ENCODE measurements at places on chromosomes 1 and 21. TPM values are rescaled to one million over a fixed set of nuclear protein-coding genes. Genes with fewer than 3 reads are reported as not detected.
A peak's percentile ranks its signal among the peaks of the same experiment; 100 is the strongest.

- no peak for DNase-seq
- H3K27ac ChIP-seq = no peak overlapping the region
- H3K4me3 ChIP-seq = no peak overlapping the region
- no peaks in the 10 kb centered on the region for H3K4me1 ChIP-seq
These were observed 9.3 kb downstream of the CTH start for GRCh38 chr1:70420320-70420719.

- H3K27ac ChIP-seq = no peak overlapping the region
- no peak for DNase-seq
- H3K4me1 ChIP-seq = no peaks in the 10 kb centered on the region
- no peaks in the 10 kb centered on the region for H3K27me3 ChIP-seq
- H3K36me3 ChIP-seq = no peaks in the 10 kb centered on the region
These were observed 19.9 kb upstream of the EDN2 start for GRCh38 chr1:41504114-41505035.

DNA sequence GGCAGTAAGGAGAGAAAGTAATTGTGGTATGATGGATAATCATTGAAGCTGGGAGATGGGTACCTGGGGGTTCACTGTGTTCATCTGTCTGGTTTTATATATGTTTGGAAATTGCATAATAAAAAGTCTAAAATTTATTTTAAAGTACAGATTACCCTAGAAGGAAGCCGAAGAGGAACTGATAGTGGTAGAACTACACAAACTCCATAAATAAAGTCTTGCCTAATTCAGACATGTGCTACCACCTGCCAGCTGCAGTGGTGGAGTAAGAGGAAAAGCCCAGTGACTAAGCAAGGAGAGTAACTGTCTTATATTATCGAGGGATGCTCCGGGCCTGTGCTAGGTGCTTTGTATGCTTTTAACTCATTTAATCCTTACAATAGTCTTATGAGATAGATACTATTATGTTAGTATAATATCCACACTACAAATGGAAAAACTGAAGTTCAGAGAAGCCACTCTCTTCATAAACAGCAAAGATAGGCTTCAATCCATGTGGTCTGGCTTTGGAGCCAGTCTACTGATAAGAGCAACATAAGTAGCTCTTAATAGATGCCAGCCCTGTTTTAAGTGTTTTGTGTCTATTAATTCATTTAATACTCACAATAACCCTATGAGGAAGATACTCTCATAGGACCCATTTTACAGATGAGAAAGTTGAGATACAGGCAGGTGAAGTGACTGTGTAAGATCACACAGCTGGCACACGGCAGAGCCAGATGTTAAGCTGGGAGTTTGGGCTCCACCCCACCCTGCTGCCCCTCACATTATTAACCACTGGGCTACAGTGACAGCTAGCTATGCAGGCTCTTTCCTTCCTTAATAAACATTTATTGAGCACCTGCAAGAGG lies 56.8 kb upstream of the HNRNPU start:
- DNase-seq = no peak
- peaks cover 7% of the 10 kb centered on the region for H3K4me1 ChIP-seq
- H3K4me3 ChIP-seq = no peak overlapping the region
- no peaks in the 10 kb centered on the region for H3K27me3 ChIP-seq
- no peak overlapping the region for H3K27ac ChIP-seq

DNA sequence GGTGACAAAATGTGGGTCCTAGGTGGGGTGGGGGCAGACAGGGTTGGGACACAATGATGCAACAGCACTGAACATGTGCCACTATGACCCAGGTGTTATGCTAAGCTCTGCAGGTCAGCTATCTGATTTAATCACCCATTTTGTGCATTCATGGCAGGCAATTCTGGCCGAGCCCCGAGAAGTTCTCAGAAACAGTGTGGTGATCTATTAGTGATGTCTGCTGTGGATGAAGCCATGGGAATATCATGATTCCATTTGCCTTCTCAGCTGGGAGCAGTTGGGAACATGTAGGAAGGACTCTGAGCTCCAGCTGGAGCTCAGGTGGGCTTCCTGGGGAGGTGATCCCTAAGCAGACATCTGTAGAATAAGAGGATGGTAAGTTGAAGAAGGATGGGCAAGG lies 194.0 kb upstream of the POU3F1 start:
- no peaks in the 10 kb centered on the region for H3K27me3 ChIP-seq
- no peaks in the 10 kb centered on the region for H3K4me1 ChIP-seq
- no peaks in the 10 kb centered on the region for H3K36me3 ChIP-seq
- DNase-seq = no peak

GRCh38 chr1:180033390-180033789 lies 78.8 kb downstream of the CEP350 start:
- H3K36me3 ChIP-seq = peaks cover 13% of the 10 kb centered on the region
- H3K27ac ChIP-seq = no peak overlapping the region
- no peaks in the 10 kb centered on the region for H3K4me1 ChIP-seq
- no peaks in the 10 kb centered on the region for H3K27me3 ChIP-seq
- DNase-seq = no peak
- no peak overlapping the region for H3K4me3 ChIP-seq

DNA sequence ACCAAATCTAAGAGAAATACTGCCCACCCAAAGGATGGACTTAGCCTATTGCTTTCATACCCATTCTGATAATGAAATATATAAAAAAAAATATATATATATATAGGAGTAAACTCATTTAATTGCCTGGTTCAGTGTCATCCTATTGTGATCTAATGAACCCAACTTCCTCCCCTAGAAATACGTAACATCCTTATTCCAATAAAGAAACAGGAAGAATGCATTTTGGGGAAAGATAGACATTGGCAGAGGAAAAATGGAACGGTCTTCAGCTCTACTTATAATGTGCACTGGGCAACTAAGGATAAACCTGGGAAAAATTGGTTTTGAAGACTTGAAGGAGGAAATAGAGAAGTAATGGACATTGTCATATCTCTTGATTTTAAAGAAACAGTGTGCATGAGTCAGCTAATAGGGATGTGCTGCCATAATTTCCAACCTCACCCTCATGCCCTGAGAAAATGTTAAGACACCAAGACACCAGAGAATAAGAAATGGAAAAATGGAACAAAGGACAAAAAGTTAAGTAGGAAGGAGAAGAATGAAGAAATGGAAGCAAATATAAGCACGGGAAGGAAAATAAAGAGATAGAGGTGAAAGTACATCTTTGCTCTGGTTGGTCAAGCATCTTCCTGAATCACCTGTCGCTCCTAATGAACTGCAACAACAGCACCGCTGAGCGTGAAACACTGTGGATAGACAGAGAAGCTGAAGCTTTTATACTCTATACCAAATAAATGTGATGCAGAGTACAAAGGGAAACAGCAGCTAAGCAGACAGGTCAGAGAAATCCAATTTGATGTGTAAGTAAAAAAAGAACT lies 5.4 kb downstream of the UBR4 start:
- H3K4me3 ChIP-seq = no peak overlapping the region
- no peak overlapping the region for H3K27ac ChIP-seq
- H3K36me3 ChIP-seq = peaks cover under 1% of the 10 kb centered on the region
- no peaks in the 10 kb centered on the region for H3K27me3 ChIP-seq
- no peak for DNase-seq
- peaks cover 38% of the 10 kb centered on the region for H3K4me1 ChIP-seq

DNA sequence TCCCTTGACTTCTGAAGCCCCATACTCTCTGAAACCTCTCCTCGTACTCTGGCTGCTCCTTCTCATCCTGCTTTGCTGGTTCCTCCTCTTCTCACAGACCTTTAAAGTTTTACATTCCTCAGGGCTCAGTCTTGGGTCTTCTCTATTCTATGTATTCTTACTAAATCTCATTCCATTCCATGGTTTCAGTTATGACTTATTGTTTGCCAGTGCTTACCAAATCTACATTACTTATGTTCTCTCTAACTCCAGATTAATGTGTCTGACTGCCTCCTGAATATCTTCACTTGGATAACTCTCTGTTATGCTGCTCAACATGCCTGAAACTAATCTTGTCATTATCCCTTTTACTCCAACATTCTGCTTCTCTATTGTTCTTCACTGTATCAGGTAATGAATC lies 5.4 kb upstream of the SLC35D1 start:
- no peak for DNase-seq
- H3K27me3 ChIP-seq = no peaks in the 10 kb centered on the region
- no peaks in the 10 kb centered on the region for H3K4me1 ChIP-seq
- no peak overlapping the region for H3K4me3 ChIP-seq
- H3K27ac ChIP-seq = no peak overlapping the region
- no peaks in the 10 kb centered on the region for H3K36me3 ChIP-seq

DNA sequence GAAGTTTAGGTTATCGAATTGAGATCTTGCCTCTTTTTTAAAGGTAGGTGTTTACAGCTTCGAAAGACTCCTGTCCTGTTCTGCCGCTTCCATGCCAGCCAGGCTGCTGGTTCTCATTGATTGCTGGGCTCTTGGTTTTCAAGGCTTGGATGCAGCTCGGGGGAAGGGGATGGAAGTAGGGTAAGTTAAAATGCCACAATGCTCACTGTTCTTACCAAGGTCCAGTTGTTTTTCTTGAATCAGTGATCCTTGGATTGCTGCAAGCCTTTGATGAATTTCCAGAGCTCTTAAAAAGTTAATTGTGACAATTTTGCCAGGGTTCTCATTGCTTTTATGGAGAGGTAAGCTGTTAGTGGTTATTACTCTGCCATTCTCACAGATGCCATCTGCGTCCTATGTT lies 74.9 kb downstream of the PCBP3 start:
- no peak for DNase-seq
- no peaks in the 10 kb centered on the region for H3K27me3 ChIP-seq
- H3K4me3 ChIP-seq = no peak overlapping the region

DNA sequence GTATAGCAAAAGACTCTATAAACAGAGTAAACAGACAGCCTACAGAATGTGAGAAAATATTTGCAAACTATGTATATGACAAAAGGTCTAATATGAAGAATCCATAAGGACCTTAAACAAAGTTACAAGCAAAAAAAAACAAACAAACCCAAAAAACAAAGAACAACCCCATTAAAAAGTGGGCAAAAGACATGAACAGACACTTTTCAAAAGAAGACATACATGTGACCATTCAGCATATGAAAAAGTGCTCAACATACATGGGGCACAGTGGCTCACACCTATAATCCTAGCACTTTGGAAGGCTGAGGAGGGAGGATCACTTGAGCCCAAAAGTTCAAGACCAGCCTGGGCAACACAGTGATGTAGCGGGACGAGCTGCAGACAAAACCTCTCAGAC lies 17.9 kb upstream of the OR2B11 start:
- no peak overlapping the region for H3K27ac ChIP-seq
- no peak overlapping the region for H3K4me3 ChIP-seq

DNA sequence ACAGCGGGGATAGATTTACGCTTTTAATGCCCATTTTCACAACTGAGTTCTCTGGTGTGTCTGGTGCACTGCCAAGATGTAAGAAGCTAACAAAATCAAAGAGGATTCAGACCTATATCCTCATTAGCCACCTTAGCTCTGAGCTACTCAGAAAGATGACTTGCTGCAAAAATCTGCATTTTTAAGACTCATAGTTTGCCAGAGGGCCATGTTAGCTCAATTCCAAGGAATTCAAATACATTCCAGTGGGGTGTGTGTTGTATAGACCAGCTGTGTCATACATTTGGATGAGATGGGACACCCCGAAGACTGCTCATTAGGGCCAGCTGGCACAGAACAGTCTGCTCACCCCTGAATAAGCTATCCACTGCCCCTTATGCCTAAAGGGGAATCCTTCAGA lies 8.9 kb downstream of the DENND2D start:
- H3K4me3 ChIP-seq = no peak overlapping the region
- peaks cover 76% of the 10 kb centered on the region for H3K4me1 ChIP-seq
- peak overlapping the region; percentile 90 for H3K27ac ChIP-seq
- no peaks in the 10 kb centered on the region for H3K27me3 ChIP-seq
- DNase-seq = no peak

- H3K4me3 ChIP-seq = no peak overlapping the region
- no peak for DNase-seq
- no peaks in the 10 kb centered on the region for H3K4me1 ChIP-seq
- no peaks in the 10 kb centered on the region for H3K27me3 ChIP-seq
- no peak overlapping the region for H3K27ac ChIP-seq
These were observed 246.0 kb downstream of the RYR2 start for GRCh38 chr1:237287876-237288521.

DNA sequence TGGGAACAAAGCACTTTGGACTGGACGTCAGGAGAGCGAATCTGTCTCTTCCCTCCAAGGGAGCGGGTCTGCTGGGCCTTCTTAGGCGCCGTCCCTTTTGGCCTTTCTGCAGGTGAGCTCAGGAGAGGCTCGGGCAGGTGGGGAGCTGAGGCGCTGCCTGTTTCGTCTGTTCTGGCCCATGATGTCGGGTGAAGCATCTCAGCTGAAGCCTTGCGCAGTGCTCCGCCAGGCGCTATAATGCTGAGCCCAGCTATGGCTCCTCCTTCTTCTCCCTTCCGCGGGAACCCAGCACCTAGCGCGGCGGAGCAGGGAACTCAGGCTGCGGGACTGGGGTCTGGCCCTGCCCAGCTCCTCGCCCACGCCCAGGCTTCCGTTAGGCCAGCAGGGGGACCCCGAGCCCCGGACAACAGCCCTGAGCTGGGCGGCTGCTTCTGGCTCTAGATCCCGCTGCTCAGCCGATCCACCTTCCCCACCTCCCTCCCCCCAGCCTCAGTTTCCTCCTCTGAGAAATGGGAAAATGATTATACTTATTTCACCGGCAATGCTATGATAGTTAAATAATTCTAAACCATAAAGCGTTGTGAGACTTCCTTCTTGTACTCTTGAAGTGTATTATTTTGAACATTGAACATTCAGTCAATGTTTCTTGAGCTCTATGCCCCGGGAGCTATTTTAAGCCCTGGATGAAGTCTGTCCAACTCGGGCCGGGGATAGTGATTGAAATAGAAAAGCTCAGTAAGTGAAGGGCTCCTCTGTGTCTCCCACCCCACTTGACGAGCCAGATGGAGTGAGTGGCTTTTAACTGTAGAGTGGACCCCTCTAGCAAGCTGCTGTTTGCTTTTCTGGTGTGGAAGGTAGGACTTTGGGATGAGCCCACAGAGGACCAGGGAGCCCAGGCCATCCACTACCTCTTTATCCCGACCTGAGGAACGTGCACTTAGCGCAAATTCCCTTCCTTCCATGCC lies 9.6 kb upstream of the ADORA1 start:
- H3K27me3 ChIP-seq = no peaks in the 10 kb centered on the region
- H3K36me3 ChIP-seq = no peaks in the 10 kb centered on the region

DNA sequence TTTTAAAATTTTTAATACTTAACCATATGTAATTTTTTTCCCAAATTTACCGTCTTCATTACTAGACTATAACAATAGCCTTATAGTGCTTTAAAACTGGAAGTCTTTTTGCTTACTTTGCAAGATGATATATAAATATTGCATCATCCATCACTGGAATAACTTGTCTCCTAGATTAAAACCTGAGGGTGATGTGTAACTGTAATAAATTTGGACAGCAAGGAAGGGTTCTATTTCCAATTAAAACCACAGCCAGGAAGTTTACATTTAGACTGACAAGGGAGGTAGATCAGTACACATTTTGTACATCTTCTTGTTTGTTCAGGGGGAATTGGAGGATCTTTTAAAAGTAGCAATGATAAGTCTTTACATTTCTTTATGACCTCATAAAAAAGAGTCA lies 21.9 kb downstream of the NTNG1 start:
- no peaks in the 10 kb centered on the region for H3K27me3 ChIP-seq
- no peaks in the 10 kb centered on the region for H3K4me1 ChIP-seq
- no peak for DNase-seq
- no peak overlapping the region for H3K27ac ChIP-seq

The WNT9A gene
- total RNA-seq = not detected

The CFAP141 gene
- not detected for total RNA-seq

The LIN28A gene
- total RNA-seq = not detected

The C1orf232 gene
- total RNA-seq = not detected

The OR6N1 gene
- total RNA-seq = not detected

The RBP7 gene
- 18.4 TPM for total RNA-seq

The NPR1 gene
- not detected for total RNA-seq

The F3 gene
- 1.7 TPM for total RNA-seq

The MIXL1 gene
- total RNA-seq = not detected

The TEX38 gene
- total RNA-seq = not detected

The RASAL2 gene
- 0.69 TPM for total RNA-seq

Data from naive thymus-derived CD4-positive, alpha-beta T cell (primary cell).